Left renal pelvis (tissue), 4 donors: ENCODE measurements at places on chromosomes 1 and 21. TPM values are rescaled to one million over a fixed set of nuclear protein-coding genes. Genes with fewer than 3 reads are reported as not detected.

GRCh38 chr1:236480758-236481436 is 42.9 kb upstream of the LGALS8 start:
- no peak for DNase-seq

STUM gene
- polyA plus RNA-seq = 1.6 TPM

DNA sequence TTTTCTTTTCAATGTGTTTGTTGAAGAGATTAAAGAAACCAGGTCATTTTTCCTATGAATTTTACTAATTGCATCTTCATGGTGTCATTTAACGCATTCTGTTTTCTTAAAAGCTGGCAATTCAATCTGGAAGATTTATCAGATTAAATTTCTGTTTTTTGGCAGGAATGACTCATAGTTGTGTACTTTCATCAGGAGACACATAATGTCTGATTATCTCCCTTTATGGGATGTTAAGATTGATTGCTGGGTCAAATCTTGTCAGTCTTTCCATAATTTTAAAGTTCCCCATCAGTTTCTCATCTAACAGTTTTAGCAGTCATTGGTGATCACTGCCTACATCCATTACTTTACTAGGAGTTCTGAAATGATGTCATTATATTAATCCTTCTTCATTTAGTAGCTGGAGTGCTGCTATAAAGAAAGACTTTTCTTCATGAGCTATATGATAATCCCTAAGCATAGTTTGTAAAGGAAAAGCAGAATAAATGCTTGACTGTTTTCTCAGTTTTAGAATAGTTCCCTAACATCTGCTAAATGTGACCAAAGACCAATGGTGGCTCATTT is 72.8 kb upstream of the MAP10 start:
- no peak for DNase-seq

- no peak for DNase-seq
Observed at GRCh38 chr1:33718186-33718585, 145.7 kb upstream of the HMGB4 start.

- DNase-seq = no peak
Observed at GRCh38 chr1:21322681-21323016, 32.4 kb upstream of the ECE1 start.

DNA sequence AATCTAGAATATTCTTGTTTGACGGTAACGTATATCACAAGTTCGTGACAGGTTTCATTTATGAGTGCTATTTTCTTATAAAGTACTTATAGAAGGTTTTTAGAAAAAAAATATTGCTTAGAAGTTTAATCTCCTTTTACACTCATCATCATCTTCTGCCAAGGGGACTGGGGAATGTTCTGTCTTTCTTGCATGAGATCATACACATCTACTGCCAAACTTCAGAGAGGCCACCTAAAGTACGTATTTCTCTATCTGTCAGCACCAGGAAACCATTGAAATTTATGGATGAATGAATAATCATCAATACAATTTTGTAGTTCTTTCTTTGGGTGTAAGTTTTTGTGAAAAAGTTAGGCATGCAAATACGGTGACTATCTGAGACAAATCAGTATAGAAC is 245.8 kb downstream of the SPATA17 start:
- no peak for DNase-seq

GJB4 gene
- 0.09 TPM for polyA plus RNA-seq

BACH1 gene
- 43.3 TPM for polyA plus RNA-seq

- DNase-seq = no peak
Observed at GRCh38 chr1:56505792-56506743, 73.3 kb downstream of the PLPP3 start.

DNA sequence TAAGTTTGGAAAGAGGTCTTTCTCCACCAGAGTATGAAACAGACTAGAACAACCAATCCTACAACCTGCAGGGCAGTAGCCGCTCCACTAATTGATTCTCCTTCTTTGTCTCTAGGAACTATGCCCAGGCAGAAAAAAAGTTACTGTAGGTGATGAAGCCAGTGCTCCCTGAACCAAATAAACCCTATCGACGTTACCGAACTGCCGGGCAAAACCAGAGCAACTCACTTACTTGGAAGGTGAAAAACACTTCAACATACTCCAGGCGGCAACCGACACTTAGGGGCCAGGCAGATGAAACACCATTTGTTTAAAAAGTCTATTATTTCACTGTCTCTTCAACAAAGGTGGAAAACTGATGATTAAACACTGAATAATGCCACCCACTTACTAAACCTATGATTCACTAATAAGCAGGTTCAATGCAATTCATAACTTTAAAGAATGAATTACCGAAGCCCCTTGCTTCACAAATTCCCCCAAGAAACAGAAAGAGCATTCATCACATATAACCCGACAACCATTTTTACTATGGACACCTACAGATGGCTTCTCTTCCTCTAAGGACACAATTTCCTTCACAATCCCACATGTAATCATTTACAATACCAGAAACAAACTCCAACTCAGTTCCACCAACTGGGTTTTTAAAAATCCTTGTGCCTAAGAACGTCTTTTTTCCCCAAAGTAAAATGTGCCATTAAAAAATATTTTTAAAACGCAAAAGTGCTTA is 1.6 kb downstream of the NRIP1 start:
- DNase-seq = no peak

GRCh38 chr1:222931023-222931422 is 116.2 kb downstream of the DISP1 start:
- DNase-seq = no peak

- DNase-seq = no peak
Observed at GRCh38 chr1:118101515-118101844, 83.5 kb downstream of the SPAG17 start.

DNA sequence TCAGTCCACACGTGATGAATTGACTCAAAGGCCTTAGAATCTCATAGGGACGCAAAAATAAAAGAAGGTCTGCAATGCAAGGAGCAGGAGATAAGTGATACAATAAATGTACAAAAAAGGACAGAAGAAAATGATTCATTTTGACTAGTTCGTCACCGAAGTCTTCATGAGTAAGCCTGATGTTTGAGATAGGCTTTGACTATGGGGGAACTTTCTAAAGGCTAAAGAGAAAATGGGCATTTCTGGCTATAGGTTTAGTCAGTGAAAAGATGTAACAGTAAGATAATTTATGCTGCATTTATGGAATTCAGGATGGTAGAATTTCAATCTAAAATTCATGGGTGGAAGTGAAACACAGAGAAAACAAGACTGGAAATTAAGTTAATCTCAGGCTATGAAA is 163.0 kb downstream of the ADGRL4 start:
- no peak for DNase-seq

DNA sequence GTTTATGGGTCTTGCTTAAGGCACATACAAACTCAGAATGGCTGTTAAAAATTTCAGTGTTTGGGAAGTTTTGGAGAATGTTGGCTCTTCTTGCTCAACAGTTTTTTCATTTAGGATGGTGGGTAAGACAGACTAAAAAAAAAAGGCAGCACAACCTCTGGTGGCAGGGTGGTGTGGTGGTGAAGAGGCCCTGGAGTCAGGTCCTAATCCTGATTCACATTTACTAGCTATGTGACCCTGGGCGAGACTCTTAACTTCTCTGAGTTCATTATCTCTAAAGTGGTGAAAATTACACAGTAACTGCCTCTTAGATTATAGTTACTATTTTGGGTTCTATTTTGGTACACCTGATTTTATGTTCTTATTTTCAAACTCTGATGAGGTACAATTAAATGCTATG is 11.6 kb downstream of the UAP1 start:
- no peak for DNase-seq

KLHDC7A gene
- 12.7 TPM for polyA plus RNA-seq

GRCh38 chr1:91751275-91751674 is 134.7 kb downstream of the TGFBR3 start:
- no peak for DNase-seq

DNA sequence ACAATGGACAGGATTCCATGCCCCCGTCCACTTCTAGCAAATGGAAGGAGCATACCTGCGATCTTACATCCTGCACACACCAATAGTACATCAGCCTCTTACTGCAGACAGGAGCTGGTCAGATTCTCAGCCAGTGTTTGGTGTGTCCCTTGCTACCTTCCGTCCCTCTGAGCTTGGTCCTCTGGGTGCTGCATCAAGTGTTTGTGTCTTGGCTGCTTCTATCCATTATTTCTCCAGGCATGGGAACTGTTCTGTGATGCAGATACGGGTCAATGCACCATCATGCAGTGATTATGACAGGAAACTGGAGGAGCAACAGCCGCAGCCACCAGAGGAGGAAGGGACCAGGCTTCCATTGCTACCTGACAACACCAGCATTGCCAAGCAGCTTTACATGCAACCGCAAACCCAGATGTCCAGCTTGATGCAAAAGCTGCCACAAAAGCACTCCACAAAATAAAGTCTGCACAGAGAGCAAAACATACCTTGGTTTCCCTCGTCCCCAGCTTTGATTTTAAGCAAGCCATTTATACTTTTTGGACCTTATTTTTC is 21.9 kb upstream of the OVAAL start:
- DNase-seq = no peak

GPR161 gene
- polyA plus RNA-seq = 19.5 TPM
